ENCODE measurements at places on chromosomes 16 and 17.

DNA sequence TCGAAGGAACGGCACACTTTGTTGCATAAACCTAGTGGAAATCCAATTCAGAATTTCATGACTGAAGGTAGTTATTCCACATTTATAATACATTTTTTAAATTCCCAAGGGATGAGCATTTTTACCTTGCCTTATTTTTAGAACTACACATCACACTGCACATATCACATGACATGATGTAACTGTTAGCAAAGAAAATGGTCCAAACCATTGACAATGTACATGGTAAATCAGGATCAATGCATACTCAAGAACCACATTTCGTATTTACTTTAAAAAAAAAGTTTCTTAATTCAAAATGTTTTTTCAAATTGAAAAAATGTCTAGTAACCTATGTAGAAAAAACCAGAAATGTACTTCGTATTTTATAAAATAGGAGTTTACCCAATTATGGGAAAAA lies 2.5 kb downstream of the KANSL1 start:
- no peak for DNase-seq

GRCh38 chr16:66291833-66292232 lies 74.7 kb upstream of the CDH5 start:
- DNase-seq = no peak

DNA sequence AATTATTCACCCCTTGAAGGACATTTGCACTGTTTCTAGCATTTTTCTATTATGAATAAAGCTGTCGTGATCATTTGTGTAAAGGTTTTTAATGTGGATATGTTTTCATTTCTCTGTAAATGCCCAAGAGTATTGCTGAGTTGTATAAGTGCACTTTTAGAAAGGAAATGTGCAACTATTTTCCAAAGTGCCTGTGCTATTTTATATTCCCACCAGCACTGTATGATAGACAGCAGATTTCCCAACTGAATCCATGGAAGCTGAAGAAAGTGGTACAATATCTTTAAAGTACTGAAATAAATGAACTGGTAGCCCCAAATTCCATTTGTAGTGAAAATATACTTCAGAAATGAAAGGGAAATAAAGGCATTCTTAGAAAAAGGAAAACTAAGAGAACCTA lies 238.4 kb downstream of the BCAS3 start:
- DNase-seq = no peak

- DNase-seq = no peak
These were observed 70.0 kb downstream of the PGS1 start for GRCh38 chr17:78448356-78448993.

- no peak for DNase-seq
These were observed 31.6 kb downstream of the TEKT5 start for GRCh38 chr16:10663146-10663545.
